ENCODE measurements at places on chromosomes 2 and 18. TPM values are rescaled to one million over a fixed set of nuclear protein-coding genes. Genes with fewer than 3 reads are reported as not detected.

The ANKRD30B gene
- total RNA-seq = not detected

The GALNT3 gene
- total RNA-seq = 23.7 TPM

The MYO5B gene
- 0.02 TPM for total RNA-seq

The CRYBA2 gene
- total RNA-seq = not detected

The GPR35 gene
- total RNA-seq = 14.9 TPM

The HS6ST1 gene
- total RNA-seq = 15.4 TPM

The C2orf66 gene
- total RNA-seq = 0.20 TPM

The UGT1A3 gene
- total RNA-seq = not detected

The PSMA8 gene
- 1.7 TPM for total RNA-seq

The NGEF gene
- not detected for total RNA-seq

The RBM44 gene
- 0.93 TPM for total RNA-seq

The DYTN gene
- total RNA-seq = not detected

The KLHL41 gene
- total RNA-seq = not detected

The NRP2 gene
- total RNA-seq = 47.0 TPM

The CARF gene
- total RNA-seq = 8.0 TPM

The FBXO48 gene
- total RNA-seq = 1.9 TPM

The CD207 gene
- total RNA-seq = not detected

The GPBAR1 gene
- total RNA-seq = 0.86 TPM

The ABCB11 gene
- total RNA-seq = not detected

The CHMP1B gene
- total RNA-seq = 20.2 TPM

The ANKRD23 gene
- 15.0 TPM for total RNA-seq

The TMEM247 gene
- total RNA-seq = not detected

The KCNJ3 gene
- total RNA-seq = not detected

The CCDC68 gene
- not detected for total RNA-seq

The INHA gene
- not detected for total RNA-seq

The CD8B2 gene
- total RNA-seq = not detected

The IL37 gene
- total RNA-seq = not detected

The GALNT5 gene
- total RNA-seq = not detected

The MAB21L4 gene
- total RNA-seq = not detected

The DSC3 gene
- total RNA-seq = not detected

The KIF5C gene
- 12.5 TPM for total RNA-seq

The GCG gene
- not detected for total RNA-seq

The LRRTM4 gene
- total RNA-seq = not detected

The CERKL gene
- total RNA-seq = 0.07 TPM

The DDX18 gene
- 89.3 TPM for total RNA-seq

The SPATA3 gene
- not detected for total RNA-seq

The SFTPB gene
- not detected for total RNA-seq

The TMEM198 gene
- 0.77 TPM for total RNA-seq

The LOXHD1 gene
- not detected for total RNA-seq

The FAP gene
- total RNA-seq = not detected

The PTCD3 gene
- total RNA-seq = 143 TPM

The HDAC4 gene
- 70.2 TPM for total RNA-seq

The CFAP65 gene
- total RNA-seq = not detected

The LRRTM1 gene
- total RNA-seq = not detected

The SCYGR8 gene
- not detected for total RNA-seq

The EFHD1 gene
- total RNA-seq = 1.1 TPM

The GNLY gene
- total RNA-seq = 18.1 TPM

The LDAH gene
- 31.3 TPM for total RNA-seq

The RPRD1A gene
- total RNA-seq = 28.6 TPM

The TMEM131 gene
- total RNA-seq = 34.7 TPM

The CXCR1 gene
- total RNA-seq = 1.6 TPM

The MC2R gene
- not detected for total RNA-seq

The SERPINB3 gene
- not detected for total RNA-seq

The CD8B gene
- total RNA-seq = 0.80 TPM

The L3MBTL4 gene
- 0.57 TPM for total RNA-seq
